Renal pelvis (tissue), 12 donors: ENCODE measurements at places on chromosomes 5 and 9.
A peak's percentile ranks its signal among the peaks of the same experiment; 100 is the strongest.

GRCh38 chr5:17190799-17191391 lies 26.5 kb upstream of the BASP1 start:
- DNase-seq, result no peak

DNA sequence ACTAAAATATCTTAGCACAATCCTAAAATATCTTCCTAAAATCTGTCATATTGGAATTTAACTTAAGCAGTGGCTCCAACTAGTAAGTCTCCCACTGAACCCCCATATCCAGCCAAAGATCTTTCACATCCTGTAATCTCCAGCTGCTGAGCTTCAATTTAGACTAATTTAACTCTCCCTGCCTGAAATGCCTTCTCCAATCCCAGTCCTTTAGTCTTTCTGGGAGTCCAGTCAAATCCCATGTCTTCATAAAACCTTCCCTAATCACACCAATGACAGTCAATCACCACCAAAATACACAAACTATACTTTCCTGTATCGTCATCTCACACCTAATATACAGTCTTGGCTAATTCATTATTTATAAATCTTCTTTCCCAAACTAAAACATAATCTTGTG lies 607 bp upstream of the KLHL3 start:
- no peak for DNase-seq

DNA sequence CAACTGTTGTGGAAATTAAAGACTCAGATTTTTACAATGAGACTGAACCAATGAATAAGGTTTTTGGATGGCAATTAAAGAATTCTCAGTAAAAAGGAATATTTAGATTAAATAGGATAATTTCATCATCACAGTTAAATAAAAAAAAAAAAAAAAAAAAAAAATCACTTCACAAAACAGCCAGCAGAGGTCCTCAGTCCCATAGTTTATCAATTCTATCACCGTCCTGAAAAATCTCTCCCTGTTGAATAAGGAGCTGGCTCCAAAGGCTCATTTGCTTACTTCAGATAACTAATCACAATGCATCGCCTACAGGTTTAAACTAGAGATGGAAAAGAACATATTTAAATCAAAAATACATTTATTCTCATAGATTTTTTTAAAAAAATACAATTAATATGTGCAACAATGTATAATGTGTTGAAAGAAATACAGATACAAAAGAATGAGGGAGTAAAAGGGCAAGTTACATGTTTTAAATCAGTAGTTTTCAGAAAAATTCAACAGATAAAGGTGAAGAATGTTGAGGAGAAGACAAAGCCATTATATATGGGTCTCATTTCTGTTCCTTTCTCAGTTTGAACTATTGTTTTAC lies 175.8 kb upstream of the CHD1 start:
- peak; percentile 28 for DNase-seq

DNA sequence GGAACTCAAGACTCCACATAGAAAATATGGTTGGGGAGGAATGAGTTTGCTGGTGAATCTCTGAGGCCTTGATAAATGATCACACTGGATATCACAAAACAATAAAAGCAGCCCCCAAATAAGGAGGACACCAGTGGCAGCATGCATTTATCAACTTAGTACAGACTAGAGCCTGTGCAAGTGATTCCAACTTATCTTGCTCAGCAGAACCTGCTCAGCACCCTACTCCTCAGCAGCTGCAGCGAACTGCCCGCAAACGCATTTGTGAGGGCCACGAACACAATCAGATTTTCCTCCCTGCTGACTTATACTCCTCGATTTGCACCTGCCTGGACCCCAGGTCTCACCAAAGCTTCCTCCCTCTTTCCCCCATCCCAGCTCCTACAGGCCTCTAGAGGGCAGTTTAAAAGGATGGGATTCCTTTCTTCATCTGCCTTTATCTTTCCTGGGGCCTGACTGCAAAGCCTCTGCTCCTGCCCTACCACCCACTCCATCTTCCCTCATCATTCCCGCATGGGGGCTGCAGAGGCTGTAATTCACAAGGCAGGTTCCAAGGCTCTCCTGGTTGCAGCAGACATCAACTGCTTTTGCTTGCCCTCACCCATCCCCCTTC lies 41.2 kb downstream of the ANKS6 start:
- DNase-seq, result no peak

DNA sequence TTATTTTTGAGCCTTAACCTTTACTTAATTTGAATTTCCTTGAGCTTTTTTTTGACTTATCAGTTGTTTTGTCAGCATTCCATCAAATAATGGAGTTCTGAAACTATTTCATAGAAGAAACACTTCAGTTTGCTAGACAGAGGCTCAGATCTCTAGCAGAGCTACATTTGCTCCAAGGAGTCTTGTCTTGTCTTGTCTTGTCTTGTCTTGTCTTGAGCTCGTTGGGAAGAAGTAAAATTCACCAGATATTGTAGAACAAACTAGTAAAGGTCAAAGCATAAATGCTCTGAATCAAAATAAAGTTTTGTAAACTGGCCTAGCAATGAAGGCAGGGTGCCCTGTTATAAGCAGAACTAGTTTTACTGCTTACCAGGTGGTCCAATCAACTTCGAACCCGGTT lies 33.5 kb downstream of the RAB24 start:
- no peak for DNase-seq

DNA sequence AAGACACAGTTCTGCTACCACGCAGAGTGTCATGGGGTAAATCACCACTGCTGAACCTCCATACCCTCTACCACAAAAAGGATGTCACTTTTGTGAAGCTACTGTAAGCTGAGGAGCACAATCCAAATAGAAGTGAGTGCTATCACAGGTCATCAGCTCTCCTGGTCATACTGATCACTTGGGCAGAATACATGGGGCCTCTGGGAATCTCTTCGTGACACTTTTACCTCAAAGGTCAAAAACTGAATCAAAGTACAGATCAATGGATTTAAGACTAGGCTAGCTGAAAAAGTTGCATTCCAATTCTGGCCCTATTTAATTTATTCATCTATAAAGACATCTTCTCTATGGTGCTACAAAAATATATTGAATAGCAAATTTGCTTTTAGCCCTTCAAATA lies 115.5 kb downstream of the MPDZ start:
- DNase-seq, result no peak

GRCh38 chr5:23840083-23840482 lies 332.7 kb downstream of the PRDM9 start:
- no peak for DNase-seq
